ENCODE measurements at places on chromosomes 11 and 22.

- DNase-seq: no peak
These were observed 152.3 kb upstream of the CCDC90B start for GRCh38 chr11:83438438-83438837.

DNA sequence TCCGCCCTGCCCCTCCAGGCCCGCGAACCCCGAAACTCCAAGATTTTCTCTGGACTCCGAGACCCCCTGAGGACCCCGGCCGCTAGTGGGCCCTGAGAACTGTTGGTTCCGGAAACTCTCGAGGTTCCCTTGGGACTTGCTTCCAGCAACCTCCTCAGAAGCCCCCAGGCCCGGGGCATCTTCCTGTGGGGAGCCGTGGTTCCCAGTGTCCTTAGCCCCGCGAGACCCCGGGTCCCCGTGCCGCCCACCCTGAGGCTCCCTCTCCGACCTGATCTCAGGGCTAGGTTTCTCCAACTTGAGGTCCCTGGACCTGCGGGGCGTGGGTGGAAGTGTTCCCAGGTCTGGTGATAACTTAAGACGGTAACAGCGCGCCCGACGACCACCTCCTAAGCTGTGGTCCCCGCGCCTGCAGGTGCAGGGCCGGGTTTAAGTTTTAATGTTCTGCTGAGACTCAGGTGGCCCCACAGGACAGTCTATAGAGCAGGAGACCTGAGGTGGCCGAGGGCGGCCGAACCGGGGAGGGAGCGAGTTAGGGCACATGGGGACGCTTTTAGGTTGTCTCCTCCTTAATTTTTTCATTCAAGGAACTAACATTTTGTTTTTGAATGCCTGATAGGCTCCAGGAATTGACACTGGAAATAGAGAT lies 720 bp downstream of the FAM118A start:
- DNase-seq: no peak

- DNase-seq: no peak
These were observed 1.6 kb downstream of the IRF7 start for GRCh38 chr11:614021-614622.

- no peak for DNase-seq
These were observed 384.4 kb upstream of the DDI1 start for GRCh38 chr11:103652013-103652412.

DNA sequence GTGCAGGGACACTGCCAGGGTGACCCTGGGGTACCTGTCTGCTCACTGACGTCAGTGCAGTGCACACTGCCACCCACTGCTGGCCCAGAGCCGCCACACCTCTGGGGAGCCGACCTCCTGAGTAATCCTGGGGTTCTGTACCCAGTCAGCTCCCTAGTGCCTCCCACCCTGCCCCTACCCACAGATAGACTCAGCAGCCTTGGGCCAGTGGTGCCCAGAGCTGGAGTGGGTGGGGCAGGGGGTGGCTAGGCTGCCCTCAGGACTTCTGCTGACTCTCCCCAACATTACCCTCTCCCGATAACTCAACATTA lies 5.8 kb downstream of the NRXN2 start:
- DNase-seq: no peak

GRCh38 chr22:28123989-28124766 lies 205.1 kb upstream of the PITPNB start:
- no peak for DNase-seq

DNA sequence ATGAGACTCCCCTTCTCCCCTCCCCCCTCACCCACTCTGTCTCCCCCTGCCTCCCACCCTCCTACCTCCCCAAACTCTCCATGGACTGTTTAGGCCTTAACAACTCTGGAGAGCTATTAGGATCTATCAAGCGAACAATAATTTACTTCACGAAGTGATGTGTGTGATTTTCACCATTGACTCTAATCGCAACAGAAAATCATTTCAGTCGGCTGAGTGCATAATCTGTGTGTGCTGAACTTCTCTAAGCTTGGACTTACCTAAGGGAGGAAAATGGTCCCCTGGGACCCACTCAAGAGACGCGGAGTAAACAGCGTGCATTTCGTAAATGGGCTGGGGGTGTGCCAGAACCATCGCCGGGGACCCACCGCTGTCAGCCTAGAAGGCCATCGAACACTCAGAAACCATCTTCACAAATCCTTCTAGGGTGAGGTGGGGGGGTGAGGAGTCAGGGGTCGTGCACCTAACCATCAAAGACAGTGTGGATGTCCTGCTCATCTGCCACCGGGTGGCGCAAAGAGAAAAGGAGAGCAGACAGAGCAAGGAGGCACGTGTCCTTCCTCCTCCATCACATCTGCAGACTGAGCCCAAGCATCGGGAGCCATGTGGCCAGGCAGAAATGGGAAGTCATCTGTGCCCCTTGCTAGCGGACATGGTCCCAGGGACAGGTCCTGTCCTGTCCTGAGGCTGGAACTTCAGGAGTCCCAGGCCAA lies 62.1 kb upstream of the NUP50 start:
- DNase-seq: no peak

- no peak for DNase-seq
These were observed 9.0 kb upstream of the RRM1 start for GRCh38 chr11:4085575-4085974.

- DNase-seq: no peak
These were observed 48.8 kb downstream of the PIWIL3 start for GRCh38 chr22:24725736-24726135.

GRCh38 chr11:117172724-117173421 lies 5.7 kb upstream of the SIDT2 start:
- DNase-seq: no peak

GRCh38 chr11:65366340-65366773 lies 11.8 kb downstream of the TIGD3 start:
- no peak for DNase-seq

DNA sequence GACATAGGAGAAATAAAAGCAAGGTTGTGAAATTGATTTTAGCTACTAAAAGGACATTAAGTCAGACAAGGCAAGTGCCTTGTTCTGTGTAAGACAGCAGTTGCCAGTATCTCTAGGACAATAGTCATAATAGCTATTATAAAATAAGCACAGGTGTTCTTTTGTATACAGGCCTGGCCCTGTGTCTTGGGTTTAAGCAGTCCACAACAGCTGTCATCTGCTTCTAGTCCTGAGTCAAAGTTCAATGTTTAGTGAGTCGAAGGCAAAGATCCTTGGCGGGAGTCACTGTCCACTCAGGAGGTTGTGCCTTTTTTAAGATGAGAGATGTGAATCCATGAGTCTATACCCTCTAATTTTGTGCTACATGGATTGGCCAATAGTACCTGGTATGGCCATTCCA lies 79.5 kb downstream of the SC5D start:
- no peak for DNase-seq

- DNase-seq: no peak
These were observed 10.8 kb downstream of the RPS13 start for GRCh38 chr11:17066691-17067090.

DNA sequence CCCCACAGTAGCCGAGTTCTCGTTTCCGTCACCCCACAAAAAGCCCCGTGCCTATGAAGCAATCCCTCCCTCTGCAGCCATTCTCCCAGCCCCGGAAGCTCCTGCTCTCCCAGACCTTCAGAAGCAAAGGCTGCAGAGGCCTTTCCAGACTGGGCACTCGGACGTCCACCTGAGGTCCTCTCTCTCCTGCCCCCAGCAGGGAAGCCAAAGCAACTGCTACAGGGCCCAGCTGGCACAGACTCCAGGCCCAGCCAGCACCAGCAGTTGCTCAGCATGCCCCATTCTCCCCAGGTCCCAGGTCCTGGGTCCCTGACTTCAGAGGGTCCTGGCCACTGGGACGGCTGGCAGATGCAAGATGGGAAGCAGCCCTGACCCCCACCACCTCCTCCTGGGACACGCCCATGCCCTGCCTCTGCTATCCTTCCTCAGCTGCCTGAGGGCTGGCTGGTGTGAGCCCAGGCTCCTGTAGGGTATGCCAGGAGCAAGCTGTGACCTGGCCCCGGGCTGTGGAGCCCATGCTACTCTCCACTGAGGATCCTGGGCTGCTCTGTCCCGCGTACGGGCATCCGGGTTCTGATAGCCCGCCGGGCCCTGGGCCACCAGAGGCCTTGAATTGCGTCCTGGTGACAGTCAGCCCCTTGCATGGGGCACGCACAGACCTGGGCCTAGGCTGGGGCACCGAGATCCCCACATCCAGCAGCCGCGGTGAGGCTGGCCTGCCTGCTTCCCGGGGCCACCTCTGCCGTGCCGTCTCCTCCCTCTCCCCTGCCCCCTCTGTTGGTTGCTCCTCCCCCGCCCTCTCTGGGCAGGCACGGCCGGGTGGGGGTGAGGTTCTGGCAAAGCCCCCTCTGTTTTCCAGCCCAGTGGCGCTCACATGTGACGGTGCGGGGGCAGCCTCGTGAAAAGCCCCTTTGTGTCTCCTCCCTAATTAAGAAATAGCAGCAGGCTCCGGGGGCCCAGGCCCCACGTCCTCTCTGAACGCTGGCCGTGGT lies 1310.3 kb downstream of the BRD1 start:
- no peak for DNase-seq

- DNase-seq: no peak
These were observed 11.8 kb upstream of the RAPSN start for GRCh38 chr11:47460571-47461235.

DNA sequence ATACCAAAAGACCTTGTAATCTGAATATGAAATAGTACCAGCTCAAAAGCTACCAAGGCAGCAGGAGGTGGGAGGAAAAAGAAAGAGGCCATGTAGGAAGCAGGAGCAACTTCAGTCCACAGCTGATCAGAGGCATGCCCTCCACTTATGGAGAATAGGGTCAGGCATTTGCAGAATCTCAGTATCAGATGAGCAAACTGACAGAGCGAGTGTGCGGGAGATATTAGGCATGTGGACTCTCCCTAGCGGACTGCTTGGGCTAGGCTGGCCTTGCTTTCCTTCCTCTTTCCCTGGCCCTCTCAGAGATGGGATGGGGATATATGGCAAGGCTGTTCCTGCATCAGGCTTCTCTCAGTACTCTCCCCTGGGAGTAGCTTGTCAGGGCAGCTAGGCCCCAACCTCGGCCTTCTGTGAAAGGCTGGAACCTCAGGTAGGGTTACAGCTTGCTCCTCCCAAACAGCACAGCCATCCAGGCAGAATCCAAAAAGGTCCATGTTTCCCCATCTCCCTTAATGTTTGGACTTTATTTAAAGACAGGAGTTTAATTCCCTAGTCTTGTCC lies 37.0 kb downstream of the ETS1 start:
- DNase-seq: no peak

- DNase-seq: no peak
These were observed 16.6 kb upstream of the PHLDA2 start for GRCh38 chr11:2945757-2946287.

- no peak for DNase-seq
These were observed 2.4 kb downstream of the ALX4 start for GRCh38 chr11:44307340-44308099.

GRCh38 chr11:130457623-130458409 lies 9.4 kb downstream of the ADAMTS15 start:
- no peak for DNase-seq

GRCh38 chr11:9178716-9179115 lies 86.4 kb downstream of the DENND5A start:
- no peak for DNase-seq

Data from stimulated activated CD8-positive, alpha-beta memory T cell treated with anti-CD3 and anti-CD28 coated beads, Interleukin-2, amount 100 ng/mL, for 48 hours (primary cell).